ENCODE measurements at places on chromosomes 6 and 20.
A peak's percentile ranks its signal among the peaks of the same experiment; 100 is the strongest.

DNA sequence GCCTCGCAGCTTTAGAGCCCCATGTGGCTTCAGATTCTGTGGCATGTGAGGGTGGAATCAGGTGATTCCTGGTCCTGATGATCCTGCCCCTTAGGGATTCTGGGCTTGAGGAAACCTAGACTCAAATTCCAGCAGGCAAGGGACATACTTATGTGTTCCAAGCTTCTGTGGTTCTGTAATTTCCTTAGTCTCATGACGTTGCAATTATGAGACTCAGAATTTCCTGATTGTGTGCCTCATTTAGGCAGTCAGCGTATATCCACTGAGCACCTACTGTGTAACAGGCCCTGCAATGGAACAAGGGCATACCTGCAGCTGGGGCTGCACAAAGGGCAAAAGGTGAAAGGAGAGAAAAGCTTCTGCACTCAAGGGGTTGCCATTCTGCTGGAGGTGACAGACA lies 11.6 kb upstream of the BPIFB4 start:
- DNase-seq = no peak

- no peak for DNase-seq
These were observed 35.1 kb upstream of the RSPO3 start for GRCh38 chr6:127083231-127083962.

GRCh38 chr20:61328911-61329558 lies 77.0 kb downstream of the CDH4 start:
- DNase-seq = no peak

- no peak for DNase-seq
These were observed 131.2 kb upstream of the RIN2 start for GRCh38 chr20:19626896-19627295.

GRCh38 chr6:16760516-16761470 lies at the start of gene ATXN1:
ATXN1 (minus strand) TSS chr6:16761460.
- DNase-seq = peak; percentile 33

- DNase-seq = peak; percentile 27
These were observed 1.1 kb downstream of the L3MBTL3 start for GRCh38 chr6:130019326-130020072.

DNA sequence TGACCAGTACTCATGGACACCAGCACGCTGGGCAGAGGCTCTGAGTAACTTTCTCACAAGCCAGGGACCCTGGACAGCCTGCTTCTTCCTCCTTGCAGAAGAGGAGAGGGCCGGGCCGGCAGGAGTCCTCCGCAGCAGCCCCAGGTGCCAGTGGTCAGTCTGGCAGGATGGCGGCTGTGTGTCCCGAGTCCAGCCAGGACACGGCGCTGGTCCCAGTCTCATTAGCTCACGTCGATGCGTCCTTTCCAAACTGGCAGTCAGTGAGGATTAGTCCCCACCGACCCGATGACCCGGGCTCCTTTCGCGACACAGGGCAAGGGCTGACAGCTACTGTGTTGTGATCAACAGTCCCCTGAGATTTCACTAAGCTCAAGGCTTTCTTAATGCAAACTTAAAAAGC lies 267.0 kb downstream of the TAF4 start:
- no peak for DNase-seq

DNA sequence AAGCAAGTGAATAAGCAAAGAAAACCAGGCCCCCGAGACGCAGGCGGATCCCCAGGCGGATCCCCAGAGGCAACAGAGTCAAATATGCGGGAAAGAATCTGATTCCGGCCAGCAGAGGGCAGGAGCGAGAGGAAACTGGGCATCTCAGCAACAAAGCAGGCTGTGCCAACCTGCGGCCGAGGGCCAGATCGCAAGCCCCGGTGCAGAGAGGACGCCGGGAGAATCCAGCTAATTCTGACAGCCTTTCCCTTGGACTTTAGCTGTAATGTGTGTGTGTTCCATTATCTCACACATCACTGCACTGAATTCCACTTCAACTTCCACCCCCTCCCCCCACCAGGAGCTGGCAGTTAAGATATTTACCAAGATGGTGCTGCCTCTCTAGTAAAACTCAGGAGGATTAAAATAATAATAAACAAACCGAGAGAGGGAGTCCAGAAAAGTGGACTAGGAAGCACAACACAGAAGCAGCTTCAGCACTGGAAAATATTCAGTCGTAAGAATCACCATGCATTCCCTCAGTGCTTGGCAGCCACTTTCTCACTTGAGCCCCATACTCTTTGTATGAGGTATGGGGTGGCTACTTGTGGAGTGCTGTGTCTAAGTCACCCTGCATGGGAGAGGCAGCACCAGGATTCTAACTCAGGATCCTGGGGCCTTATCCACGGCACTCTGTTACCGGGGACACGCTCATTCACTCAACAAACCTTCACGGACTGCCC lies 66.2 kb upstream of the SNX9 start:
- DNase-seq = peak; percentile 79

GRCh38 chr6:75863001-75863400 lies 114.0 kb downstream of the MYO6 start:
- no peak for DNase-seq

DNA sequence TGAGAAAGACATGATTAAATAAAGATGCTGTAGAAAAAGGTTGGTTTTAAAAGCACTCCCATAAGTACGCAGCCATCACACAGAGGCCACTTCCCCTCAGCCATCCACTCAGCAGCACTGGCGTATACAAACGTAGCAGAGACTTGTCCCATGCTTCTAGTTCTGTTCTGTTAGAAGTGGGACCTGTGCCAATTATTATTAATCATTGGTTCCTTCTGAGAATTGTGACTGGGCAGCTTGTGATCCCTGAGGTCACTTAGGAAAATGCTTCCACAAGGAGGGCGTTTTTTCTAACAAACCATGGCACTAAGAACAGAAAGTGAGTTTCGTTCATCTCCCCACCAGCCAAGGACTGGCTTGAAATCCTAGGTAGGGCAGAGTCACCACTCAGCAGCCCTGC lies 53.9 kb downstream of the FAM120B start:
- no peak for DNase-seq

- DNase-seq = no peak
These were observed 58.5 kb upstream of the SLC22A16 start for GRCh38 chr6:110534731-110535492.

DNA sequence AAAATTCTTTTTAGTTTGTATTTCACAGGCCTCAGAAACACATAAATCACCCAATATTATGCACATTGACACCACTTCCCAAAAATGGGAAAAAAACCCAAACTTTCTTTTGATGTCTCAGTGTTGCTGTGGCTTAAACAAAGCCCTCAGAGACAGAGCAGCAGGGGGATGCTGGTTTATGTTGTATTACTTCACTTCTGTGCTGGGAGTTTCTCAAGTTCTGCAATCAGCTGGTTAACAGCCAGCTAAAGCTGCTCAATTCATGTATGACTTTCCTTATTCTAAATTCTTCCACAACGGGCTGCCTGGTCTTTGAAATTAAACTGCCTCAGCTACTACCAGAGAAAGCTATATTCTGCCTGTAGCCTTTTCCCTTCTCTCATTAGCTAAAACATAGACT lies 5.6 kb downstream of the FILIP1 start:
- DNase-seq = no peak

DNA sequence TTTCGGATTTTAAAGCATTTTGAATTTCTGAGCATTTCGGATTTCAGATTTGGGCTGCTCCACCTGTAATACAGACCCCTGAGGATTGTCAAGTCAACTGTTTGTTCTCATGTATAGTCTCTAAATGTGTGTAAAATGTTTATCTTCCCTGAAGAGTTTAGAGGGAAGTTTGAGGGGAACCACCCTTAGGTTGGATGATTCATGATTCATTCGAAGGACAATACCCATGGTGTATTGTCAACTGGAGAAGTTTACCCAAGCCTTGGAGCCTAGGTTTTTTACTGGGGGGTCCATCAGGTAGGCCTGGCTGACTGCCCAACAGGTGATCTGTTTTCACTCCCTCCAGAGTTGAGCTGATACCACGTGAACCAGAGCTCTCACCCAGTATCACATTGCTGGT lies 18.9 kb downstream of the GSTA4 start:
- no peak for DNase-seq

GRCh38 chr6:21914121-21914973 lies 320.8 kb downstream of the SOX4 start:
- DNase-seq = peak; percentile 18

DNA sequence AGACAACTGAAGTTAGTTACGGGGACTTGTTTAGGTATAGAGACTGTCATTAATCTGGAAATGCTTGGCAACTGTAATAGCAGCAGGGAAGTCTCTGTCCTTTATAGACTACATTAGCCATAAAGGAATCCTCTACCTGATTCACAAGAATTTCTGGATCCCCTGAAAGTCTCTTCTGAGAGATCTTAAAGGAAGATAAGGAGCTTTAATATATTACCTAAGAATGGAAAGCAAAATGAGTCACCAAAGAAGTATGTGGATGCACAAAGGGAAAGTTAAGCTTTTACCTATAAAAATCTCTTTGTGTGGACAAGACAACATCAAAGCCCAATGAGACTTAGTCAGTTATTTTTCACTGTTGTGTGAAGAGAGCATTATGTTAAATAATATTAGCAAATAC lies 92.2 kb upstream of the RSPO3 start:
- no peak for DNase-seq

- DNase-seq = no peak
These were observed 40.7 kb downstream of the RGS17 start for GRCh38 chr6:153090241-153090930.

- no peak for DNase-seq
These were observed 17.0 kb downstream of the CDS2 start for GRCh38 chr20:5143851-5144250.

GRCh38 chr20:5893052-5893451 lies 57.3 kb downstream of the TRMT6 start:
- no peak for DNase-seq

- DNase-seq = no peak
These were observed 11.2 kb upstream of the ZBTB46 start for GRCh38 chr20:63842258-63842657.

DNA sequence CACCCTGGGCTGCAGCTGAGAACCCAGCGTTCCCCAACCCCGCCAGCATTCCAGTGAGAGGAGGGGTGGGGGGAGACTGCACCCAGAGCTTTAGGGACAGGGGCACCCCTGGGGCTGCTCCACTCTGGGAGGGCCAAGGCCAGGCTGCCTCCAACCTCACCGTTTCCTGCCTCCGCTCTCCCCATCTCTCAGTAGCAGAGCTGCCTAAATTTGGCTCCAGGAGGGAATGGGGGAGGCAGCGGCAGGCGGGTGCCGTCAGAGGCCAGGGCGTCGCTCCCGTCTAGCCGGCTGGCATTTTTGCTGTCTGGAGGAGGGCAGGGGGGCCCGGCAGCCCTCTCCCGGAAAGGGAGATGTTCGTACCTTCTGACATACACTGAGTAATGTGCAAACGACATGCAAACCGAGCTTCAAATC lies 46.6 kb downstream of the NOL4L start:
- DNase-seq = no peak
